ENCODE measurements at places on chromosomes 7 and 10.

DNA sequence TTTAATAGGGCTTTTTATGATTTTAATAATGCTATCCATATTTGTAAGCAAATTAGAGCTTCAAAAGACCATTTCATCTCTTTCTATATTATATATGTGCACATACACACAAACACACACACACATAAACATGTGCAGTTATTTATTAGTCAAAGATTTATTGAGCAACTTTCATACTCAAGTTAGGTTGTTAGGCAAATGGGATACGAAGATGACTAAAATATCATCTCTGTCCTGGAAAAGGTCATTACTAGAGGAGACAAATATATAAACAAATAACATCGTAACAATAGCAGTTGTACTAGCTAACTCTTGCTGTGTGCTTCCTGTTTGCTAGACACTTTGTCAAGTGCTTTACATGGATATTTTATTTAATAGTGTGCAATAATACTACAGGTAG lies 307.9 kb downstream of the SNX13 start:
- no peak for DNase-seq

DNA sequence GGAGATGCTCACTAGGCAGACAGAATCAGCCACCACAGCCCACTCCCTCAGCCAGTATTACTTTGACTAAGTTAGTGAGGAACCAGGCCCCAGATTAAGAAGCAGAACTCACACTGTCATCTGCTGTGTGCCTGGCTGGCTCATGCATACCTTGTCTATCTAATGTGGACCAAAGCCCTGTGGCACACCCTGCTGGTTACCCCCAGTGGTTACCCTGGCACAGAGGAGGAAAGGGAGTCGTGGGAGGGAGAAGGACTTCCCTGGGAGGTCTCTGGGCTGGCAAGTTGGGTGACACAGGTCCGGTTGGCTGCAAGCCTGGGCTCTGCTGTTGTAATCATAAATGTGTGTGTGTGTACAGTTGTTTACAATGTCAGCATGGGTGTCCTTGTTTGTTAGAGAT lies 7.5 kb upstream of the SH2D4B start:
- no peak for DNase-seq

DNA sequence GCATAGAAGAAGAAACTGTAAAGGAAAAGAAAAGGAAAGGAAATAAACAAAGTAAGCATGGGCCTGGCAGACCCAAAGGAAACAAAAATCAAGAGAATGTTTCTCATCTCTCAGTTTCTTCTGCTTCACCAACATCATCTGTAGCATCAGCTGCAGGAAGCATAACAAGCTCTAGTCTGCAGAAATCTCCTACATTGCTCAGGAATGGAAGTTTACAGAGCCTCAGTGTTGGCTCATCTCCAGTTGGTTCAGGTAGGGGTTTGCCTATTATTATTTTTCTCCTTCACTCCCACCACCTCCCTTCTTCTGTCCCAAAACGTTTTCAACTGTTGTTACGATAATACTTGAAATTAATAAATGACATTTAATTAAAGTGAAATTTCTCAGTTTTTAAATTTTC lies 139.6 kb downstream of the MLLT10 start:
- no peak for DNase-seq

GRCh38 chr7:64655811-64656210 lies 10.1 kb upstream of the ZNF107 start:
- DNase-seq, result no peak

DNA sequence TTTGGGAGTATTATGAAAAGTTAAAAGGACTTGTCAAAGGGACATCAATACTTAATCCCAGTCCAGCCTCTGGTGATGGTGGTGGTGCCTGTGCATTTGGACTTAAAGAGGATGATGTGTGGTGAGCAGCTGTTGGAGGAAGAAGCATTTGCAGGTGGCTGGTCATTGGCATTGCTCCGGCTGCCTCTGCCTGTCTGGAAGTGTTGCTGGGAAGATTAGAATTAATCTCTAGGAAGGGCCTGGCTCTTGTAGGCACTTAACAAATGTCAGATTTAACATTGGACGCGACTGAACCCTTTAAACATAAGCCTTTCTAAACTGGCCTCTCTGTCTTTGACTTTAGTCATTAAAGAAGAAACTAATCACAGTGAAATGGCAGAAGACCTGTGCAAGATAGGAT lies 58.8 kb downstream of the FIGNL1 start:
- no peak for DNase-seq

- no peak for DNase-seq
Observed at GRCh38 chr10:67257018-67257417, 331.2 kb downstream of the LRRTM3 start.

GRCh38 chr7:124155432-124156022 lies 122.7 kb upstream of the TMEM229A start:
- no peak for DNase-seq

DNA sequence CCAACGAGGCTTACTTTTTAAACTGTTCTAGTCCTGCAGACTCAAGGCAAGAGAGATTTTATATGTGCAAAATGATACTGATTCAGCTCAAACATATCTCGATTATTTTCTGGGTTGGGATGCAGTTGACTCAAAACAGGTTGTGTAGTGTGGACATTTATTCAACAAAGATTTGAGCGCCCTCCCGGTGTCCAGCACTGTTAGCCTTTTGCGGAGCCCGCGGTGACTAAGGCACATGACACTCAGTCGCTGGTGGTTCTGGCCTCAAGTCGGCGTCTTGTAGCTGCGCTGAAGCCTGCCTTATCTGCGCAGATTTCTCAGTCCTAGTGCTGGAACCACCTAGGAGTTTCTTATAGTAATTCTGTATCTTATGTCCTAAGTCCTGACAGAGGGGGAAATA lies 938 bp upstream of the CADPS2 start:
- DNase-seq, result peak; percentile 88

DNA sequence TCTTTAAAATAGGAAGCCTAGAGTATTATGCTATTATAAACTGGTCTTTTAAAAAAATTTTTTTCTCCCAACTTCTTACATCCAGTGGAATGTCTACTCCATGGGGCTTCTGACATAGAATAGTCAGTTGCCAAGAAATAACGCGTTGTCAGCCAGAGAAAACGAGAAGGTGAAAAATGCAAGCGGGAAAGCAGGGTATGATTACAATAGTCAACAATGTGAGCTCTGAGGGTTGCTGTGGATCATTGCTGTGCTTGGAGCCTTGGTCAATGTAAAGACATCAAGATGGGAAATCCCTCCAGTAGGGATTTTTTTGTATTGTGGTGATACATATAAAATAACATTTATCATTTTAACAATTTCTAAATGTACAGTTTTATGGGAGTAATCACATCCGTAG lies 27.6 kb upstream of the PLPP4 start:
- DNase-seq, result no peak

GRCh38 chr7:44489955-44490350 lies 505 bp downstream of the NUDCD3 start:
- DNase-seq, result no peak

GRCh38 chr7:38300175-38300574 lies 26.7 kb upstream of the TARP start:
- no peak for DNase-seq

DNA sequence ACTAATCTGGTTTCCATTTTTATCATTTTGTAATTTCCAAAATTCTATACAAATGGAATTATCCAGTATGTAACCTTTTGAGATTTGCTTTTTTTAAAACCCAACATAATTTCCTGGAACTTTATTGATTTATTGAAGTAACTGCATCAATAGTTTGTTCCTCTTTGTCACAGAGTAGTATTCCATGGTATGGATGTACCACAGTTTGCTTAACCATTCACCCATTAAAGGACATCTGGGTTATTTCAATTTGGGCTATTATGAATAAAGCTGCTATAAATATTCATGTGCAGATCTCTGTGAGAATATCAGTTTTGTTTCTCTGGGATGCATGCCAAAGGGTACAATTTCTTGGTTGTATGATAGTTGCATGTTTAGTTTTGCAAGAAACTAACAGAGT lies 2.9 kb downstream of the GPNMB start:
- no peak for DNase-seq

DNA sequence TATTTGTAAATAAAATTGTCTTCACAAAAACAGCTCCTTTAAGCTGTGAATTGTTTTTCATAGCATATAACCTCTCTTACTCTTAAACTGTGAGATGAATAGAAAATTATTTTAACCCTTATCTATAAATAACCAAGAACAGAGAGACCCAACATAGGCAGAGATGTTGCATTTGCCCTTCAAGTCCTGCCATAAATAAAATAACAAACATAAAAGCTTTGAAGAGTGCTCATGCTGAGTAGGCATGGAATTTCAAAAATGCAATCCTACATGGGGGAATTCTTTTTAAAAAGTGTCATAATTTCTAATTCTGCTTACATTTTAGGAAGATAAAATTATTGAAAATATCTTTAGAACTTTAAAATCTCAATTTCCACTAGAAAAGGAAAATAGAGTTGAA lies 124.1 kb upstream of the FERD3L start:
- no peak for DNase-seq

- no peak for DNase-seq
Observed at GRCh38 chr10:92847202-92847864, 987 bp upstream of the EXOC6 start.

- no peak for DNase-seq
Observed at GRCh38 chr7:22856416-22856815, 33.8 kb upstream of the TOMM7 start.

DNA sequence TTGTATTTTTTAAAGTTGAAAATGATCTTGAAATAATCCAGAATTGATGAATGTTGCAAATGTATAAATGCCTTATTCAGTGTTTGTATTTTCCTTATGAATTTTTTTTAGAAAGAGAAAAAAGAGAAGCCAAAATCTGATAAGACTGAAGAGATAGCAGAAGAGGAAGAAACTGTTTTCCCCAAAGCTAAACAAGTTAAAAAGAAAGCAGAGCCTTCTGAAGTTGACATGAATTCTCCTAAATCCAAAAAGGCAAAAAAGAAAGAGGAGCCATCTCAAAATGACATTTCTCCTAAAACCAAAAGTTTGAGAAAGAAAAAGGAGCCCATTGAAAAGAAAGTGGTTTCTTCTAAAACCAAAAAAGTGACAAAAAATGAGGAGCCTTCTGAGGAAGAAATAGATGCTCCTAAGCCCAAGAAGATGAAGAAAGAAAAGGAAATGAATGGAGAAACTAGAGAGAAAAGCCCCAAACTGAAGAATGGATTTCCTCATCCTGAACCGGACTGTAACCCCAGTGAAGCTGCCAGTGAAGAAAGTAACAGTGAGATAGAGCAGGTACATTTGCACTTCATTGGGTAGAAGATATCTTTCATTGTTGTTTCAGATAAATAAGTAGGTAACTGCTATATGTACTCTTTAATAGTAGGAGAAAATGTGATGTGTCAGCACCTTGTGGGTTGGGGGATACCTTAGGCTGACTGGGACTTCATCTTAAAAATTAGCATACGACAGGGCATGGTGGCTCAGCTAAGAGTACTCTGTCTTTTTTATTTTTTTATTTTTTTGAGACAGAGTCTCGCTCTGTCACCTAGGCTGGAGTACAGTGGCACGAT lies 3.9 kb downstream of the DDX21 start:
- no peak for DNase-seq

- DNase-seq, result no peak
Observed at GRCh38 chr7:23207021-23207420, 25.2 kb downstream of the NUP42 start.

GRCh38 chr10:133224756-133225372 lies 5.2 kb upstream of the UTF1 start:
- DNase-seq, result peak; percentile 31

GRCh38 chr10:8193546-8193945 lies 139.1 kb downstream of the GATA3 start:
- DNase-seq, result no peak

DNA sequence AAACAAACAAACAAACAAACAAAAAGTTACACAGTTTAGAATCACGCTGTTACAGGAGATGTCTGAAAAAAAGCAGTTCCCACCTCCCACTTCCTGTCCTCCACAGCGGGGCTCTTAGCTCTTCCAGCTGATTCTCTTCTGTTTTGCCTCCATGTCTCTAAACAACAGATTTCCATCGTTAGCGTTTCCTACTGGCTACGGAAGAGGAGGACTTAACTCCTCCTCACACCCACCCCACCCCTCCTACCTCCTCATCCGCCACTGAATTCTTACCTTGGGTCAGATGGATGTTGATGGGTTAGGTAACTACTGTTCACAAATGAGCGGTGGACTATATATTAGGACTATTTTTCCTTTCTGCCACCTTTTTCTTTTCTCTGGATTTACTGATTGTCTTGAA lies 36.8 kb upstream of the NUB1 start:
- DNase-seq, result no peak

GRCh38 chr10:19250546-19250945 lies 201.9 kb downstream of the MALRD1 start:
- DNase-seq, result no peak

DNA sequence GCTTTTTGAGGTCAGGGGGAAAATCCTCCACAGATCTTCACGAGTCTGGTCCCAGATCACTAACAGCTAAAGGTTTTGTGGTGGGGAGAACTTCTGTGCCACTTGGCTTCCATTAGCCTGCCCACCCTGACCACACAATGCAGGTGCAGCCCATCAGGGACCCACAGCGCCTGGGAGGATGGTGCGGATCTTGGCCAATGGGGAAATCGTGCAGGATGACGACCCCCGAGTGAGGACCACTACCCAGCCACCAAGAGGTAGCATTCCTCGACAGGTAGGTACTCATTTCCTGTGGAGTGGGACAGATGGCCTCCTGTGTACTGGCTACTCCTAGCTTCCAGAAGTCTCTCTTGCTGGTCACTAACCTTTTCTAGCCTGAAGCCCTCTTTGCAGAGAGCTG lies 1.5 kb downstream of the FAM241B start:
- DNase-seq, result no peak

DNA sequence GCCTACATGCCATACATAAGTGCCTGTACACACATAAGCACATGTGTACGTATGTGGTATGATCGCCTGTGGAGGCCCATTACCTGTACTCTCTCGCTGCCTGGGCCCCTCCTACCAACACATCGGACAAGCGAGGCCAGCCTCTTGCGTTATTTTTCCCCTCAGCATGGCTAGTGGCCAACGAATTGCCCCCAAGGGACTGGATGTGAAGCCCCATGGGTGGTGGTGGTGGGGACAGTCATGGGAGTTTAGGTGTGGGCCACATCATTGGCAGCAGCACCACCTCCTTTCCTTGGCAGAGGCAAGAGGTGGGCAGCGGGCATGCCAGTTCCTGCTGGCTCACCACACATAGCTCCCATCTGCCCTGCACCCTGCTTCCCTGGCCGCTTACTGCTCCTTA lies 10.0 kb downstream of the GRK5 start:
- no peak for DNase-seq

GRCh38 chr7:70132852-70133690 lies 534.8 kb downstream of the AUTS2 start:
- DNase-seq, result no peak

Measured in C1 segment of cervical spinal cord (tissue), 14 donors.